Renal cortex interstitium (tissue), 15 donors: ENCODE measurements at places on chromosomes 7 and 10. TPM values are rescaled to one million over a fixed set of nuclear protein-coding genes. Genes with fewer than 3 reads are reported as not detected.
A peak's percentile ranks its signal among the peaks of the same experiment; 100 is the strongest.

GRCh38 chr7:84249656-84250055 is 55.1 kb upstream of the SEMA3A start:
- no peak for DNase-seq

GRCh38 chr10:75672111-75672671 is 240.8 kb downstream of the LRMDA start:
- no peak for DNase-seq

DNA sequence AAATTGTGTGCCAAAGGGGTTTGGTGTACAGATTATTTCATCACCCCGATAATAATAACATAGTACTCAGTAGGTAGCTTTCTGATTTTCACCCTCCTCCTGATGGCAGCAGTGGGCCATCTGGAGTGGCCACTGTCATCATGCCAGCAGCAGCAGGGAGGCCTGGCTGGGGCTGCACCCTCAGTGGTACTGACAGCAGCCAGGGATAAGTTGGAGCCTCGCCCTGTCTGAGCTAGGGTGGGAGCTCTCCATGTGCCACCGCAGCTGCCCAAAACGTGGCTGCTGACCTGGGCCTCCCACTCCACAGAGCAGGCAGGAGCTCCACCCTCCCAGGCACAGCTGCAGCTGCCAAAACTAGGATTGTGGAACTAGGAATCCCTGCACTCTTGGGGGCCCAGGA is 700.8 kb upstream of the KCND2 start:
- no peak for DNase-seq

- DNase-seq: no peak
Measured at GRCh38 chr7:55050281-55050680, 31.5 kb downstream of the EGFR start.

DNA sequence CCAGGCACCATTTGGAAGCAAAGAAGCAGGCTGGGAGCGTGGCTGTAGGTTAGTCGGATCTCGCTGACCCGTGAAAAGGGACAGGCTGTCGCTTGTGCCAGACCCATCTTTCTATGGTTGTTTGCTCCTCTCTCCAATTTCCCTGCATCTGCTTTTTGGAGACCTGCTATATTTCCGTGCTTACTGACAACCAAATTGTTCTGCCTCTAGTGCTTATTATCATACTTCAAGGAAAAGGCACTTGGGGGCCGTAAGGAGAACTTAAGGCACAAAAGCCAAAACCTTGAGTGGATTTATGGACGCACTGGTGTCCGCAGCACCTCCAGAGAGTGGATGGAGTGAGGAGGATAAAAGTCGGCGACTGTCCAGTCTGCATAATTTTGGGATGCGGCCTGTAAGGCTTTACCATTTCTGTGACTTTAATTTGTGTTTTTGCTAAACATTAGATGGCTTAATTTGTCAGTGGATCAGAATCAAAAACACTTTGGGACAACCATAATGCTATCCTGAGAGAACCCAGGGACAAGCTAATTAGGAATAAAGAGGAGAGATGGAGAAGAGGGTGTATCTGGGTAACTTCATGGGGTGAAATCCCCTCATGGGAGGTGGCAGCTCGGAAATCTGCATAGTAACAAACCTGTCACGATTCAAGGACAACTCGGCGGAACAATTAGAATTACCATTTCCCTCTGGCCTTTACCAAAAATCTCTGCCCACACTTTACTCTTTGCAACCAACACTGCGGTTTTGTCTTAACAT is 206.7 kb downstream of the HDAC9 start:
- DNase-seq: no peak

- no peak for DNase-seq
Measured at GRCh38 chr10:126930131-126930882, 25.1 kb downstream of the DOCK1 start.

DNA sequence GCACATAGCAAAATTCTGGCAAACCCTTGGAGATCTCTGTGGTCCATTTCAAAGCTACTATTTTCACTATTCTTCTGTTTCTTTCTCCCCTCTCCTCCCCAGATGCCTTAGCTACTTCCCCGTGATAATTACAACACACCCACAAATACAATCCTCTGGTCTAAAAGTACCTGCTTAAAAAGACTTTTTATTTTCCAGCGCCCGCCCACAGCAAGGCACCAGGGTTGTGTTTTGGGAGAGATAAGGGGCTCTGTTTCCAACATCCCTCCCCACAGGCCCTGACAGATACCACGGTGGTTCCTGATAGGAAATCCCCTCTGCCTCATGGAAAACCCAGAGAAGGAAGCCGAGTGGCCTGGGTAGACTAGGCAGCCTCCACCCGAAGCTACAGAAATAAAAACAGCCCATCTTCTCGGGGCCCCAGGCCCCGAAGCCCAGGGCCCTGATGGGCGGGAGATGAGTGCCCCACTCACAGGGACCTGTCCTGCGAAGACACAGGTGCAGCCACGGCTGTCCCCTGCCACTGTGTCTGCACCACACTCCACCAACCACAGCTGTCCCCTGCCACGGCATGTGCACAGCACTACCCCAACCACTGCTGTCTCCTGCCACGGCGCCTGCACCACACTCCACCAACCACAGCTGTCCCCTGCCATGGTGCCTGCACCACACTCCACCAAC is 19.7 kb downstream of the CALML5 start:
- no peak for DNase-seq

GRCh38 chr7:112721366-112721765 is 68.8 kb downstream of the TMEM168 start:
- DNase-seq: no peak

- DNase-seq: no peak
Measured at GRCh38 chr7:53531-53930, 138.8 kb upstream of the FAM20C start.

- no peak for DNase-seq
Measured at GRCh38 chr10:113712024-113712423, 32.3 kb downstream of the CASP7 start.

GRCh38 chr7:105887569-105888189 is 11.3 kb upstream of the ATXN7L1 start:
- DNase-seq: peak; percentile 34

DNA sequence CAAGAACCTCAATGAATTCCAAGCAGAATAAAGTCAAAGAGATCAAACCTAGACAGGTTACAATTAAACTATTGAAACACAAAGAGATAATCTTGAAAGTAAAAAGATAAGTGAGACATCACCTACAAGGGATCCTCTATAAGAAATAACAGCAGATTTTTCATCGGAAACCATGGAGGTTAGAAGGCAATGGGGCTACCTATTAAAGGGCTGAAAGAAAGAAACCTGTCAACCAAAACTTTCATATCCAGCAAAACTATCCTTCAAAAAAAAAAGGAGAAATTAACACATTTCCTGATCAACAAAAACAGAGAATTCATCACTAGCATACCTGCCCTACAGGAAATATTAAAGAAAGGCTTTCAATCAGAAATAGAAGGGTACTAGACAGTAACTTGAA is 244.9 kb downstream of the ARHGAP12 start:
- no peak for DNase-seq

DNA sequence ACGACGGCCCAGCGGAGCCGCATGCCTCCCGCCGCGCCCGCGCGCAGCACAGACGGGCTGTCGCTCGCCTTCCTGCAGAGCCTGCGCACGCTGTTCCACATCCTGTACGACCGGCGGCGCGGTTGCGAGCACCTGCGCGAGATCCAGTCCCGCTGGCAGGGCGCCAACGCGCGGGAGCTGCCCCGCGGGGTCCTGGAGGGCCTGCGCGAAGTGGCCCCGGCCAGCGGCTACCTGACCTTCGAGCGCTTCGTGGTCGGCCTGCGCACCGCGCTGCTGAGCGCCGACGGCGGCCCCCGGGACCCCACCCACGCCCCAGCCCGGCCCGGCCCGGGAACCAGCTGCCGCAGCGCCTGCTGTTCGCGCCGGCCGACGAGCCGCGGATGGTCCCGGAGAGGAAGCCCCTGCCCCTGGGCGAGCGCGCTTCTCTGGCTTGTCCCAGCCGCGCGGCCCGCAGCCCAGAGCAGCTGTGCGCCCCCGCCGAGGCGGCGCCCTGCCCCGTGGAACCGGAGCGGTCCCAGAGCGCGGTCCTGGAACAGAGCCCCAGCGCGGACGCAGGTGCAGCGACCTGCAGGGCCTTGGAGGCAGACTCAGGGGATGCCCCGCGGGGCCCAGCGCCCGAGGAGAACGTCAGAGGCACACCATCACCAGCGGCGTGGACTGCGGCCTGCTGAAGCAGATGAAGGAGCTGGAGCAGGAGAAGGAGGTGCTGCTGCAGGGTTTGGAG is 25.3 kb upstream of the ZNF716 start:
- DNase-seq: no peak

DNA sequence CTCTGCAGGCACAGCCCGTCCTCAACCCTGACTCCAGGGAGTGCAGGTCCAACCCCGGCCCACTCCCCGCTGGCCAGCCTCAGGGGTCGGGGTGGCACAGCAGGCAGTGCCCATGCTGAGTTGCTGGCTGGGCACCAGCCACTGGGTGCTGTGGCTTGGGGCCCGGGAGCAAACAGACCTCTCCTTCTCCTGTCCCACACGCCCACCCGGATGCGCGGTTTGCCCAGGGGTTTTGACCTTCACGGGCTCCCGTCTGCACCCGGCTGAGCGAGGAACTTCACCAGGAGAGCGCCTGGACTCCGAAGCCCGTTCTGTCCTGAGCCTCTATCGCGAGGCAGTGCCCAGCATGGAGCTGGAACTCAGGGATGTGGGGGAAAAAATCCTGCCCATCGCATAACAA is 2.6 kb upstream of the GRIFIN start:
- DNase-seq: no peak

DNA sequence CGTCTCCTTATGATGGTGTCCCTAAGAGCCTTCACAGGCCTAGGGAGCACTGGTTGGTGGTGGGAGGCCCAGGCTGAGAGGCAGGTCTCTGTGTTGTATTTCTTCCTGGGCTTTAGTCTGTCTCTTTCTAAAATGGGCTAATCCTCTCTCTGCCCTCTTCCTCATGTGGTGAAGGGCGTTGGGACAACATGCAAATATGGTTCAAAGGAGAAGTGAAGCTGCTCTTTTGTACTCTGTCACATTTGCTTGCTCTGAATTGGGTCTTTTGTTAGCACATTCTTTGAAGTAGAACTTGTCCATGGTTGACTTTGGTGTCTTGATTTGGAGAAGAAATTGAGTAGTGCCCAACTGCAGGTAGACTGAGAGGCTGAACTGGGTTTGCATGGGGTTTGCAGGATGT is 814 bp downstream of the HK1 start:
- no peak for DNase-seq

- DNase-seq: no peak
Measured at GRCh38 chr7:44236333-44236728, 35.6 kb downstream of the YKT6 start.

DNA sequence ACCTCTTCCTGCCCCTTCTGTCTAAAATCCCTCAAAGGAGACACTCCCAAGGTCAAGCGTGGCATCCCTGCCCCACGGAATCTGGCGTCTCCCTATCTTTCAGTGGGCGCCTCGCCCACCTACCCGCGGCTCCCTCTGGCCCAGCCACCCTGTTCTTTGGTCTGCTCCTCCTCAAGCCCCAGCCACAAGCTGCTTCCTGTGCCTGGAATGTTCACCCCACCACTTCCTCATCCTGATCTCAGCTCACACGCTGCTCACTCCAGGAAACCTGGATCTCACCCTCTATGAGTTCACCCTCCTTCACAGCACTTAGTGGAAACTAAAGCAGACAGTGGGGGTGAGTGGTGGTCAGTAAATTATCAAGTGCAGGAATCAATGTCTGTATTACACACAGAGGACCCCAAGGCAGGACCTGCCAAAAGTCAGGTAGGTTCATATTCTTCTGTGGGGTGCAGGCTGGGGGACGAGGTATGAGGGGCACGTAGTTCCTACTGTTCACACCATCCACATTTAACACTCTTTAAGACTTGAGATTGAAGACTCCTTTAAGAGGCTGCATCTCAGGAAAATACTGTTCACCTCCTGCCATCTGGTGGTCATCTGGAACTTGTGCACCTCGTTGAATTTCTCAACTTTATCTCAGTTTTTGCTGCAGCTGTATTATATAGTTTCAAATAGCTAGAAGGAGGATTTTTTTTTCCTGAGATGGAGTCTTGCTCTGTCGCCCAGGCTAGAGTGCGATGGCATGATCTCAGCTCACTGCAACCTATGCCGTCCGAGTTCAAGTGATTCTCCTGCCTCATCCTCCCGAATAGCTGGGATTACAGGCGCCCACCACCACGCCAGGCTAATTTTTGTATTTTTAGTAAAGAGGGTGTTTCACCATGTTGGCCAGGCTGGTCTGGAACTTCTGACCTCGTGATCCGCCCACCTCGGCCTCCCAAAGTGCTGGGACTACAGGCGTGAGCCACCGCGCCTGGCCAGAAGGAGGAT is 166.6 kb downstream of the ARHGAP21 start:
- peak; percentile 48 for DNase-seq

DNA sequence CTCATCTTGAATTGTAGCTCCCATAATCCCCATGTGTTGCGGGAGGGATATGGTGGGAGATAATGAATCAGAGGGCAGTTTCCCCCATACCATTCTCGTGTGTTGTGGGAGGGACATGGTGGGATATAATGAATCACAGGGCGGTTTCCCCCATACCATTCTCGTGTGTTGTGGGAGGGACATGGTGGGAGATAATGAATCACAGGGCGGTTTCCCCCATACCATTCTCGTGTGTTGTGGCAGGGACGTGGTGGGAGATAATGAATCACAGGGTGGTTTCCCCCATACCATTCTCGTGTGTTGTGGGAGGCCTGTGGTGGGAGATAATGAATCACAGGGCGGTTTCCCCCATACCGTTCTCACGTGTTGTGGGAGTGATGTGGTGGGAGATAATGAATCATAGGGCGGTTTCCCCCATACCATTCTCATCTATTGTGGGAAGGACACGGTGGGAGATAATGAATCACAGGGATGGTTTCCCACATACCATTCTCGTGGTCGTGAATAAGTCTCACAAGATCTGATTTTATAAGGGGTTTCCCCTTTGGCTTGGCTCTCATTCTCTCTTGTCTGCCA is 271.0 kb downstream of the MAD1L1 start:
- DNase-seq: no peak

DNA sequence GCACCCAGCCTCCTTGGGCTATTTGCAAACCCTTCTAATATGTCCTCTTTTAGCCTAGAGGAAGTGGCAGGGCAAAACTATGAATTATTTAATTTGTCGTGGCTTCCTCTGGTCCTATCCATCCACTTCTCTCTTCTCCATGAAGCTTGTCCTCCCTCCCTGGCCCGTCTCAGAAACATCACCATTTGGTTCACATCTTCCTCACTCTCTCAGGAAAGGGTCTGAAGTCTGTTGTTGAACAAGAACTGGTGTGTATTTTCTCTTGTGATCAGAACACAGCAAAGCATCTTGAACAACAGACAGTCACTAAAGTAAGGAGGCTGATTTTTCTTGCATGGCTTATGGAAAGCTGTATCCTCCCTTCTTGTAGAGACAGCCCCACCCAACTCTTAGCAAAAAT is 550.1 kb upstream of the NRP1 start:
- no peak for DNase-seq

GRCh38 chr10:13815756-13816155 is 229.0 kb downstream of the PRPF18 start:
- no peak for DNase-seq

The DBF4 gene
- 16.5 TPM for polyA plus RNA-seq

The FRMD4A gene
- 91.8 TPM for polyA plus RNA-seq

The PRRT4 gene
- polyA plus RNA-seq: 1.0 TPM

The MAGI2 gene
- 32.0 TPM for polyA plus RNA-seq

The ELFN1 gene
- polyA plus RNA-seq: 14.8 TPM

The CALHM1 gene
- polyA plus RNA-seq: 0.06 TPM

The NUP42 gene
- polyA plus RNA-seq: 55.1 TPM

The ANKRD61 gene
- 3.9 TPM for polyA plus RNA-seq

The CDC14C gene
- 0.11 TPM for polyA plus RNA-seq

The MGMT gene
- polyA plus RNA-seq: 17.5 TPM

The PRPF18 gene
- 24.8 TPM for polyA plus RNA-seq

The MYL10 gene
- polyA plus RNA-seq: not detected

The FAM180A gene
- polyA plus RNA-seq: not detected

The PLEKHS1 gene
- polyA plus RNA-seq: 0.10 TPM

The MBL2 gene
- not detected for polyA plus RNA-seq

The MYPN gene
- 0.09 TPM for polyA plus RNA-seq

The ITIH5 gene
- 20.9 TPM for polyA plus RNA-seq
